ENCODE measurements at places on chromosomes 3 and 15.

- DNase-seq, result peak; percentile 66
Measured at GRCh38 chr3:114586119-114586518, 292.3 kb downstream of the TIGIT start.

GRCh38 chr3:110575702-110576101 lies 495.9 kb upstream of the NECTIN3 start:
- DNase-seq, result no peak

DNA sequence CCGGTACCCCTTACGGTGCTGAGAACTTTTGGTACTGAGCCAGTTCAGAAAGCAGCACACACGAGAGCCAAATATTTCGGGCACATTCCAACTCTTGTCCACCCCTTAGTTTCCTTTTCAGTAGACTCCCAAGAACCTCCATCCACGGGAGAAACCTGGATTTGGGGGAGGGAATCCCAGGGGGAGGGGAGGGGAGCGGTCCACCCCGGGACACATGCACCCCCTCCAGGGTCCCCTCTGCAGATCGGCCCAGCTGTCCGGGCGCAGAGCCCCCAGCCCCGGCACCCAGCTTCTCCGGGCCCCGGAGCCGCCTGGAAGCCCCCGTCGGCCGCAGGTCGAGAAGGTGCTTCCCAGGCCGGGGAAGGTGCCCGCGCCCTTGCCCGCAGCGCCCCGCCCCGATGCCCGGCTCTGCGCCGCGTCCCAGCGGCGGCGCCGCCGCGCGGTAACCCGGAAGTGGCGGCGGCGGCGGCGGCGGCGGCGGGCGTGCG lies 455 bp upstream of the ABHD17C start:
- DNase-seq, result peak; percentile 33

- peak; percentile 78 for DNase-seq
Measured at GRCh38 chr3:174951034-174951433, 91.9 kb downstream of the NAALADL2 start.

DNA sequence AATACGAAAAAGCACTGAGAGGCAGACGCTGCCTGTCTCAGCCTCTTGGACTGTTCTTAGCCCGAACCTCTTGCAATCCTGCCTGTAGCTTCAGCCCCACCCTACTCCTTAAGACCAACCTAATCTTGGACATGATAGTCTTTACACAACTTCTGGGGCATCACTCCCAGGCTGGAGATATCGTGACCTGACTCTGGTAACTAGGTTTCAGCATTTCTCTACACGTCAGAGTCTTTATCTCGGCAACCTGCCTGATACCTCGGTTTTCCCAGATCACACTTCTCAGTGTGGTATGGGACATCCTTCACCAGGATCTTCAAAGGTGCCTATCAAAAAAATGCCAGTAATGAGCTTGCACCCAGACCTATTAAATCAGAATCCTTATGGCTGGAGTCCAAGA lies 590.2 kb upstream of the KCNMB2 start:
- DNase-seq, result no peak

DNA sequence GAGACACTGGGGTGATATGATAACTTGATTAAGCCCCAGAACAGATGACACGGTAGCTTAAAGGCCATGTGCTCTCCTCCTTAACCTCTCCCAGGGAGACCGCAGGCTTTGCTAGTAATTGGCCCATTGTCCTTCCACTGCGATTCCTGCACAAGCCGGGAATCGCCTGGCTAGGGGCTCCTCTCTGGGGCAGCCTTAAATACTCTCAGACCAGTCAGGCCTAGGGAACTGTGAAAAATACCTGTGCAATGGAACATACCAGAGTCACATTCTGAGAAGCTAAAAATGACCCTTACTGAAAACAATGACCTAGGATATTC lies 56.3 kb downstream of the CPN2 start:
- DNase-seq, result no peak

GRCh38 chr3:123787133-123787532 lies 97.0 kb downstream of the MYLK start:
- DNase-seq, result no peak

DNA sequence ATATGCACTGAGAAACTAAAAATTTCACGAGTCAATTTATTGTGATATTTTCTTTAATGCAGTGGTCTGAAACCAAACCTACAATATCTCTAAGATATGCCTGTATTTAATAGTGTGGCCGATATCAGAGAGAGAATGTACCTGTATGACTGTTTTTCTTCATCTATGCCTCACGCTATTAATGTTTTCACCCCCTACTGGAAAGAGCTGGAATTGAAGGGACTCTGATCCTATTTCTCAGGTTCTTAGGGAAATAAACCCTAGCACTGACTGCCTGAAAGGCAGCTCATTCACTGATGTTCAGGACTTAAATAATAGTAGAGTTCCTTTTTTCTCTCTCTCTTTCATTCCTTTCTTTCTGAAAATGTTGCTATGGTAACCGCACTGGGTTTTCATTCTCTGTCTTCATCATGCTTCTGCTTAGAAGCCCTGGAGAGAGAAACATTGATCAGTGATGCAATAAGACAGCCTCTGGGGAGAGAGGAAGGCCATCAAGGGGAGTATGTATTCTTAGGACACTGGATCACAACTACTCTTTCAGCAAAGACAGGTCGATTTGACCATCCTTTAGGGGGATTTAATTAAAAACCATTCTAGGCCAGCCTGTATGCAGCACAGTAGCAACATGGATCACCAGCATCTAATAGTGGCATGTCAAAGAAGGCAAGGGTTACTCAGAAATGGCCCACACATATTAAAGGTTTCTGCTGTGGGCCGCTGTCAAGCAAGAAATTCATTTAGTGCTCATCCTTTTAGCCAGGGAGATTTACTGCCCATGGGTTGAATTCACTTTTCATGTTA lies 1135.7 kb downstream of the IGSF11 start:
- no peak for DNase-seq

DNA sequence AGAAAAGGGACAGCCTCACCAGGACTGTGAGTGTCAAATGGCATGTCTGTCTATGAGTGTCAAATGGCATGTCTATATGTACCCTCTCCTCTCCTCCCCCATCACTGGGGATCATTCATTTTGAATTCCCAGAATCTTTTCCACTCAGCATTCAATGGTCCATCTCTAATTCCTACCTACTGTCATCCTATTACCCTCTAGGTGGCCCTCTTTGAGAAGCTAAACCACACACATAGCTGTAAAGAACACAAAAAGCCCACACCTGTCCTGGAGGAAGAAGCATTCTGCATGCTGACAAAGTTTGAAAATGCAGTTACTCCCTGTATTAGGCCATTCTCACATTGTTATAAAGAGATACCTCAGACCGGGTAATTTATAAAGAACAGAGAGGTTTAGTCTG lies 46.2 kb upstream of the PYDC2 start:
- DNase-seq, result no peak

DNA sequence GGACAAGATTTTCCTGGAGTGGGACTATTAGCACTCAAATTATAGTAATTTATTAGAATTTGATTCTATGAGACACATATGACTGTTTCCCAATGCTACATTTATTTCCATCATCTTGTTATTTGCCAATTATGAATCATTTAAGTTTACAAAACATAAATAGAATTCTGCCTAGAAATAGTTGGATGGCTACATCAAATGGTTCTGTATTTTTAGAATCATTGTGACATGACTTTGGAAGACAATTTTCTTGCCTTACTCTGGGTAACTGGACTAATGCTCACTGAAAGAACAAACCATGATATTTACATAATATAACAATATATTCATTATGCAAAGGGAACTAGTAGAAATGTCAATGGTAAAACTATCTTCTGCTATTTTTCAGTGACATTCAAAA lies 173.5 kb downstream of the ZIC1 start:
- DNase-seq, result no peak

GRCh38 chr3:51722362-51722761 lies 15.5 kb downstream of the GRM2 start:
- DNase-seq, result no peak

DNA sequence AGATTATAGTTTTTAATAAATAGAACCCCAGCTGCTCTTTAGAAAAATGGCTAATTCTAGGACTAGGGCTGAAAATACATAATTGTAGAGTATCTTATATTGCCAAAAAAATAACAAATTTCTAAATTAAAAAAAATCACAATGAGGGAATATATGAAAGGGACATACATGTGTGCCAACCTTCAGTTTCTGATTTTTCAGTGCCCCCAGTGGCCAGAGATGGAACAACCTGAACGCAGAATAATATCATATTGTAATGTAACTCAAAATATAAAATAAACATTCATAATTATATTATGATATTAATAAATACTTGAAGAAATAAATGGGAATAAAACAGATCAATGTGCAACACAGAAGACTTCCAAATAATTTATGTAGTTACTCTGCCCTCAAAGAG lies 460.5 kb downstream of the ZNF385D start:
- DNase-seq, result no peak

GRCh38 chr3:61997101-61997500 lies 376.2 kb downstream of the FEZF2 start:
- no peak for DNase-seq

GRCh38 chr3:11085093-11085840 lies 69.0 kb upstream of the HRH1 start:
- no peak for DNase-seq

DNA sequence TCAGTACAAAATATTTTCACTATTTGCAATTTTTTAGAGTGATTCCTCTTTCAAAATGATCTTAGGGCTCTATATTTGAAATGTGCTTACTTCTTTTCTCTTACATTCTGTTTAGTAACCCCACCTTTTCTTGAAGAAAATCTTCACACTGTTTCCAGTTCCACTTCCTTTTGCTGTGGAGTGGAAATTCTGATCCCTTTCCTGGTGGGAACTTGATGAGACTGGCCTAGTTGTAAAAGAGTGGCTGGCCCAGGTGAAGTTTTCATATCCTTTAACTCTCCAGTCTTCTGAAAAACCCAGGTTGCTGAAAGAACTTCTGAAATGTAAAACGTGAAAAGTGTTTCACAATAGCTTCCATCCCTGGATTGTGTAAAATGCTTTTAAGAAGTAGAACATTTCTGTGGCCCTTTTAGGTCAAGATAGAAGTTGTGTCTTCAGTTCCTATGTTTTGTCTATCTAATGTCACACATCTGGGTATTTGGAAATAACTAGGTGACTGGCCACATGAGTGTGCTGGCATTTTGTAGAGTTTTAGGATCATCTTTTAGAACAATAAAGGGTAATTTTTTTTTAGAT lies 84.8 kb upstream of the LRIG1 start:
- DNase-seq, result no peak

- DNase-seq, result no peak
Measured at GRCh38 chr3:187621881-187622280, 48.3 kb downstream of the SST start.

DNA sequence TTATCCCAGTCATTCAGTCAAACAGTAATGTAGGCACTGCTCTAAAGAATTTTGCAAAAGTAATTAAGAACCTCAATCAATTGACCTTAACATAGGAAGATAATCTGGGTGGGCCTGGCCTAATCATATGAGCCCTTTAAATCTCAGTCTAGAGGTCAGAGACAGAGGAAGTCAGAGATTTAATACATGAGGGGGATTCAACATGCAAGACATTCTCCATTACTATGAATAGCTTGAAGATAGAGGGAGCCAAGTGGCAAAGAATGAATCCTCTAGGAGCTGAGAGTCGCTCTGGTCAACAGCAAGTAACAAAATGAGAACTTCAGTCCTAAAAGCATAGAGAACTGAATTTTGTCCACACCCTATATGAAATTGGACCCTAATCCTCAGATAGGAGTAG lies 39.0 kb upstream of the MBNL1 start:
- DNase-seq, result no peak

DNA sequence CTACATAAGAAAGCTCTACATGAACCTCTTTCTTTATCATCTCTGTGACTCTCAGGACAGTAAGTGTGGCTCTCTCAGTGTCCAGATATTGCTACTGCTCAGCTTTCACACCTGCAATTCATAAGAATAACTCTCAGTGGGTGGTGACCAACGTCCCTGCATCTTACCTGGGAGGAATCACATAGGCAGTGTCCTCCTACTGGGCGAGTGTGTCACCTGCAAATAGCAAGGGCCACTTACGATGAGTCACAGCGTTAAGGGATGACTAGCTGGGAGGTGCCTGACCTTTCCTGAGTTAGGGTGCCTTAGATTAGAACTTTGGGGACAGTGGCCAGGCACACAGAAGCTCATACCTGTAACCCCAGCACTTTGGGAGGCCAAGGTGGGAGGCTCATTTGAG lies 90.8 kb upstream of the C3orf80 start:
- DNase-seq, result no peak

Data from mesenchymal stem cell (in vitro differentiated cells and primary cell).